Activated CD4-positive, alpha-beta T cell treated with anti-CD3 and anti-CD28 coated beads, Interleukin-2, amount 10 ng/mL, durations not matched to agents 24 days and 14 days (primary cell): ENCODE measurements at places on chromosomes 3 and 15. TPM values are rescaled to one million over a fixed set of nuclear protein-coding genes. Genes with fewer than 3 reads are reported as not detected.

DNA sequence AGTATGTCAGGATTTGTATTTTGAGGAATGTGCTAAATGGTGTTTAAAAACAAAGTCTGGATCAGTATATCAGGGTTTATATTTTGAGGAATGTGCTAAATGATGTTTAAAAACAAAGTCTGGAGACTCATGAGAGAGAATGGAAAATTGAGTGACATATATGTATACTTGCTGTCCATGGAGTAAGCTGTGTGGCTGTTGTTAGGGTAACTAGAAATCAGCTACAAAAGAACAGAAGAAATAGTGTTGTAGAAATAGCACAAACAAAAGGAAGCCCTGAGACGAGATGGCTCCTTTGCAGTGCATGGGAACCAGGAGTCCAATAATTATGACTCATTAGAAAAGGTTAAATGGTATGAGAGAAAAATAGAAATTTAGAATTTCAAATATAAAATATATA is 282.7 kb upstream of the MANF start:
- no peaks in the 10 kb centered on the region for H3K36me3 ChIP-seq
- H3K4me3 ChIP-seq = no peak overlapping the region
- DNase-seq = no peak
- no peaks in the 10 kb centered on the region for H3K27me3 ChIP-seq
- H3K27ac ChIP-seq = no peak overlapping the region

DNA sequence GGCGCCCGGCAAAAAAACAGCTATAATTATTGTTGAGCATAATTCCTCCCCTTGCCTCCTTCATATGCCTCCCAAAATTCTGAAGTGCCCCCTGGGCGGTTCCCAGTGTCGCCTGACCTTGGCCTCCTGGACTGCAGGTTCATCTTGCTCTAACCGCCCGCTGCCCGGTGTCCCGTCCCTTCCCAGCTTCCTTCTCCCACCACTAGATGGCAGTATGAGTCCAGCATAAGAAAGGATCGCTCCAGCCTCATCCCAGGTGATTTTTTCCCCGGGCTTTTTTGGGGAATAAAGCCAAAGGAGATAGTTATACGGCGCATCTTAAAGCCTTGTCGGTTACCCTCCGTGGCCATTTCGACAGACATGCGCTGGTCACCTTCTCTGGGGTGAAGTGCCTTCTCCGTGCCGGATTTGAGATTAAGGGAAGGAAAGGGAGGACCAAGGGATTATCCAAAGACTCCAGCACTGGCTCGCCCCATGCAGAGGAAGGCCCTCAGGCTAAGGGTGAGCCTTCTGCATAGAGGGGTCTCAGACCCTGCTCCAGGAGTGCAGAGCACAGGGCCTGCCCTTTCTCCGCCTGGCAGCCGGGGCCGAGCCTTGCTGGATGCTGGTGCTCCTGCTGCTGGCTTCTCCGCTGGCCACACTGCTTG is 45.8 kb upstream of the TRA2B start:
- no peak overlapping the region for H3K27ac ChIP-seq
- no peaks in the 10 kb centered on the region for H3K36me3 ChIP-seq
- no peak overlapping the region for H3K4me3 ChIP-seq
- peak; percentile 88 for DNase-seq
- H3K4me1 ChIP-seq = peaks cover 4% of the 10 kb centered on the region

DNA sequence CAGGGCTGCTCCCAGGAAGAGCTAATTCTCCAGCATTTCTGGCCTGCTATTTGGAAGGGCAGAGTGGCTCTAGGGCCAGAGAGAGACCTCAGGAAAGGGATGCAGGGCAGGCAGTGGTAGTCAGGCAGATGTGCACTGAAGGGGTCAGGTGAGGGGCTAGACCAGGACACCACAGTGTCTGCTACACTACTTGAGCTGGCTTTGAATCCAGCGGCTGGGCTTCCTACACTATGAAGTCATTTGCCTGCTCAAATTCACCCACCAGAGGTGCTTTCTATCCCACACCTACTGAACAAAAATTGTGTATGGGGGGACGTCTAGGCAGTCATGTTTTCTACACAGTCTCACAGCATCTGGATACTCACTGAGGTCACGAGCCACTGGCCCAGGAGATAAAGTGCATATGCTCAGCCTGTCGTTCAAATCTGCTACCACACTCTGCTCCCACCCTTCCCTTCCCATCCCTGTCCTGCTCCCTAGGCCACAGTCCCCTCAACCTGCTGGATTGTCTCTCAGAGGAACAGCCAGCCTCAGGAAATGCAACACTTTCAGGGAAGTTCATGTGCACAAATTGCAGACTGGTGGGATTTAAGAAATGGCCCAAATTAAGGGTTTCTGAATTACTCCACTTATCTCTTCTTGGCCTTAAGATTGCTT is 49.9 kb upstream of the SLC6A11 start:
- H3K27ac ChIP-seq = no peak overlapping the region
- peaks cover 1% of the 10 kb centered on the region for H3K27me3 ChIP-seq
- no peaks in the 10 kb centered on the region for H3K4me1 ChIP-seq
- no peaks in the 10 kb centered on the region for H3K36me3 ChIP-seq
- H3K4me3 ChIP-seq = no peak overlapping the region

DNA sequence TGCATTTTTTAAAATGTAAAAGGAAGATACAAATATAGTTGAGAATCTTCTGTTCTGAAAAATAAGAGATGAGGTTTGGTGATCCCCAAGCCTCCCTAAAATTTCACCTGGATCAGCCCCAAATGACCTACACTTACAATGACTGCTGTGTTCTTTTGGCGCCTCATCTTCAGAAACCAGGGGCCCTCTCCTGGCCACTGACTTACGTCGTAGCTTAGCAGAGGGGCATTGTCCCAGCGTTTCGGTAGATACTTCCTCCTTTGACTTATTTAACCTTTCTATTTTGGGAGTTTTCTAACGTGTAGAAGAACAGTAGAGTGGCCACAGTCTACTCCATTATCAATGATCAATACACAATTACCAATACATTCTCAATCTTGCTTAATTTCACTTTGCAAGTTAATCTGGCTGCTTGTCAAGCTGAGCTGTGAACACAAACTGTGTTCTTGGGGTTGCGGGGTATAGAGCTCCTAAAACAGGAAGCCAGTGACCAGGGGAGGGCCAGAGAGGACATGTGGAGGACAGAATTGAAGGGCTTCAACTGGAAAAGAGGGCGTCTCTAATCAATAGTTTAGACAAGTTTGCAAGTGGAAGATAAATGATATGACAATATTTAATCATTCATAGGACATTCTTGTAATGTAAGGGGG is 419.5 kb downstream of the LPP start:
- H3K27me3 ChIP-seq = no peaks in the 10 kb centered on the region
- no peak for DNase-seq
- no peak overlapping the region for H3K27ac ChIP-seq
- no peak overlapping the region for H3K4me3 ChIP-seq

DNA sequence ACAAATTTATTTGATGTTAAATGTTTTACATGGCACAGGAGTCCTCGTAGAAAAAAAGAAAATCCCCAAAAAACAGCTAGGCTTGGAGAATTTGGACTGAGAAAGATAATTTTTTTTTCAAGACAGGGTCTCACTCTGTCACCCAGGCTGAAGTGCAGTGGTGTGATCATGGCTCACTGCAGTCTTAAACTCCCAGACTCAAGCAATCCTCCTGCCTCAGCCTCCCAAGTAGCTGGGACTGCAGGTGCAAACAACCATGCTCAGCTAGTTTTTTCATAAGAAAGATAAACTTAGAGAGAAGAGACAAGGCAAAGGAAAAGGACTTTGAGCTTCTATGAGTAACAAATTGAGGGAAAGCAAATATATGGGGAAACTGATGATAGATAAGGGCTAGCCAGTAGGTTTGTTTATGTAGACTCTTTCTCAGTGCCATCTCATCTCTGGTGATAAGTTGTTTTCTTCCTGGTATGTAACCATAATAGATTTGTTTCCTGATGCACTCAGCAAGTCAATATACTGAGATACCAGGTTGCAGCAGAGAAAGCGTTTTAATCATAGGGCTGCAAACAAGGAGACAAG is 13.1 kb upstream of the TRMT10C start:
- no peak overlapping the region for H3K4me3 ChIP-seq
- DNase-seq = no peak
- H3K4me1 ChIP-seq = peaks cover 12% of the 10 kb centered on the region
- H3K36me3 ChIP-seq = no peaks in the 10 kb centered on the region
- H3K27me3 ChIP-seq = no peaks in the 10 kb centered on the region

DNA sequence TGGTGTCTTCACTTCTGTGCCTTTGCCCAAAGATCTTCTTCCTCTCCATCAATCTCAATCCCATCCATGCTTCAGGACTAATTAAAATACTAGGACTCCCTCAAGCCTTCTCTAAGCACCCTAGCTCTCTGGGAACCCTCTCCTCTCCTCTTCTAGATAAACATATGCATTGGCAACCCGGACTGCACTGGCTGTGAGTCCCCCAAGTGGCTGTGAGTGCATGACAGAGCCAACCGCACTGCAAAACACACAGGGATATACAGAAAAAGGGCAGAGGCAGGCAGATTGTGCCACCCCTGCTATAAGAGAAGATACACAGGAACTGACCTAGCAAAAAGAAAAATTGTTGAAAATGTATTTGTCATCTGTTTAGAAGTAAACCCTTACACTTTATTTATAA is 457.1 kb downstream of the MFSD1 start:
- H3K4me1 ChIP-seq = no peaks in the 10 kb centered on the region
- no peak overlapping the region for H3K4me3 ChIP-seq
- no peak overlapping the region for H3K27ac ChIP-seq

DNA sequence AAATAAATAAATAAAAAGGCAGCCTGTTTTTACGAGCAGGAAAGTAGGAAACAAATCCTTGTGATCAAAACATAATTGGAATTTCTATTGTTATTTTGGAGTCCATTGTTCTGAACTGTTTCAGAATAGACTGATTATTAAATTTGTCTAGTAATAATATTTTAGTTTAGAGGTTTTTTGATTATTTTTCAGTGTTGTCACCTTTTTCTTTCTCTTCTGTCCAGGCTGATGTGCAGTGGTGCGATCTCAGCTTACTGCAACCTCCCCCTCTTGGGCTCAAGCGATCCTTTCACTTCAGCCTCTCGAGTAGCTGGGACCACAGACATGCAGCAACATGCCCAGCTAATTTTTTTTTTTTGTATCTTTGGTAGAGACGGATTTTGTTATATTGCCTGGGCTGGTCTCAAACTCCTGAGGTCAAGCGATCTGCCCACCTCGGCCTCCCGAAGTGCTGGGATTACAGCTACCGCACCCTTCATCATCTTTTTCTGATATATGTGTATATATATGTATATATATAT is 38.0 kb downstream of the KAT2B start:
- H3K27ac ChIP-seq = no peak overlapping the region
- no peak overlapping the region for H3K4me3 ChIP-seq
- no peak for DNase-seq
- H3K27me3 ChIP-seq = no peaks in the 10 kb centered on the region
- H3K36me3 ChIP-seq = peaks cover 49% of the 10 kb centered on the region
- H3K4me1 ChIP-seq = peaks cover 14% of the 10 kb centered on the region

GRCh38 chr3:40780291-40780924 is 255.6 kb downstream of the ZNF621 start:
- H3K4me3 ChIP-seq = no peak overlapping the region
- no peaks in the 10 kb centered on the region for H3K36me3 ChIP-seq
- no peaks in the 10 kb centered on the region for H3K4me1 ChIP-seq

DNA sequence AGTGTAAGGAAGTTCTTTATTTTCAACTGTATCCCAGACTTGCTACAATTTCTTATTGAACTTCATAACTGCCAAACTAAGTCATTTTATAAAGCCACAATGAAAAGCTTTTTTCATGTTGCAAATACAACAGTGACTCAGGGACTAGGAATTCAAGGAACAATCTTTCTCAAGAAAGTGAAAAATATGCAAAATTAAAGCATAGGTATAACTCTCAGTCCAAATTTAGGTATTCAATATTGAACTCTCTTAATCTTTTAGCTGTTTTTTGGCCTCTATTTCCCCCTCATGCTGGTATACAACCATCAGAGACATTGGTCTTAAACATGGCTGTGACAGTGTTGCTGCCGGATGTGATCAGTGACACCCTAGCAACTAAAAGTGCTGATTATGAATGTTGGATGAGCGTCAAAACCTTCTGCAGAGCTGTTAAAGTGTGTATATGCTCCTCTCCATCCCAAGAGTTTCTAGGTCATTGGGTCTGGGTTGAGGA is 476.9 kb downstream of the ZNF385D start:
- H3K4me3 ChIP-seq = no peak overlapping the region
- no peaks in the 10 kb centered on the region for H3K4me1 ChIP-seq
- no peaks in the 10 kb centered on the region for H3K36me3 ChIP-seq
- H3K27ac ChIP-seq = no peak overlapping the region
- H3K27me3 ChIP-seq = no peaks in the 10 kb centered on the region
- DNase-seq = no peak

GRCh38 chr3:179796421-179796820 is 143.6 kb downstream of the USP13 start:
- no peaks in the 10 kb centered on the region for H3K36me3 ChIP-seq
- peaks cover 2% of the 10 kb centered on the region for H3K27me3 ChIP-seq
- H3K4me3 ChIP-seq = no peak overlapping the region
- no peak for DNase-seq
- no peaks in the 10 kb centered on the region for H3K4me1 ChIP-seq

- peak overlapping the region; percentile 6 for H3K27ac ChIP-seq
- H3K27me3 ChIP-seq = no peaks in the 10 kb centered on the region
- peaks cover 13% of the 10 kb centered on the region for H3K36me3 ChIP-seq
- DNase-seq = no peak
- peaks cover 13% of the 10 kb centered on the region for H3K4me1 ChIP-seq
These were observed 26.6 kb downstream of the IDH2 start for GRCh38 chr15:90075420-90076289.

GRCh38 chr3:43970920-43971319 is 270.8 kb upstream of the TOPAZ1 start:
- peaks cover 23% of the 10 kb centered on the region for H3K27me3 ChIP-seq
- H3K4me1 ChIP-seq = peaks cover 2% of the 10 kb centered on the region
- H3K36me3 ChIP-seq = no peaks in the 10 kb centered on the region
- no peak overlapping the region for H3K27ac ChIP-seq

- H3K36me3 ChIP-seq = no peaks in the 10 kb centered on the region
- no peak overlapping the region for H3K4me3 ChIP-seq
- H3K27me3 ChIP-seq = no peaks in the 10 kb centered on the region
- H3K4me1 ChIP-seq = no peaks in the 10 kb centered on the region
These were observed 569.8 kb downstream of the VGLL3 start for GRCh38 chr3:86420990-86421739.

GRCh38 chr15:27456807-27457206 is 485.8 kb downstream of the GABRG3 start:
- no peak overlapping the region for H3K27ac ChIP-seq
- no peaks in the 10 kb centered on the region for H3K36me3 ChIP-seq
- DNase-seq = no peak

GRCh38 chr15:37034835-37035748 is 65.3 kb downstream of the MEIS2 start:
- no peaks in the 10 kb centered on the region for H3K27me3 ChIP-seq
- H3K4me3 ChIP-seq = no peak overlapping the region
- H3K27ac ChIP-seq = no peak overlapping the region
- H3K4me1 ChIP-seq = no peaks in the 10 kb centered on the region

GRCh38 chr3:61826161-61826560 is 264.8 kb downstream of the PTPRG start:
- no peaks in the 10 kb centered on the region for H3K4me1 ChIP-seq
- H3K27me3 ChIP-seq = no peaks in the 10 kb centered on the region
- no peak overlapping the region for H3K4me3 ChIP-seq
- DNase-seq = no peak
- H3K36me3 ChIP-seq = no peaks in the 10 kb centered on the region

Gene NEK11
- total RNA-seq = 1.1 and 1.5 TPM in 2 replicates

Gene ANKRD34C
- not detected in 2 replicates for total RNA-seq

Gene TRIM42
- total RNA-seq = not detected in 2 replicates

Gene LRRC31
- total RNA-seq = not detected in 2 replicates

Gene DAZL
- 0.07 and 0.19 TPM in 2 replicates for total RNA-seq

Gene GOLGA8Q
- total RNA-seq = 0.77 TPM in 1 of 2 replicates, not detected in the other

Gene THRB
- not detected in 2 replicates for total RNA-seq

Gene GPR87
- total RNA-seq = 1.0 and 1.4 TPM in 2 replicates

Gene C3orf49
- not detected in 2 replicates for total RNA-seq

Gene HCN4
- not detected in 2 replicates for total RNA-seq

Gene P3H2
- total RNA-seq = not detected in 2 replicates
